Cerebellum (tissue), 4 donors: ENCODE measurements at places on chromosomes 12 and 14. TPM values are rescaled to one million over a fixed set of nuclear protein-coding genes. Genes with fewer than 3 reads are reported as not detected.

- DNase-seq = no peak
Measured at GRCh38 chr14:73252491-73253322, 15.4 kb downstream of the PAPLN start.

GRCh38 chr12:50032515-50032853 is 7.2 kb upstream of the RACGAP1 start:
- no peak for DNase-seq

GRCh38 chr12:31390991-31391390 is 65.0 kb upstream of the SINHCAF start:
- no peak for DNase-seq

SLC5A8 gene
- total RNA-seq = 3.1 TPM

MYH7 gene
- 2.2 TPM for total RNA-seq

TTC9 gene
- total RNA-seq = 15.5 TPM
